ENCODE measurements at places on chromosomes 5 and 9.

DNA sequence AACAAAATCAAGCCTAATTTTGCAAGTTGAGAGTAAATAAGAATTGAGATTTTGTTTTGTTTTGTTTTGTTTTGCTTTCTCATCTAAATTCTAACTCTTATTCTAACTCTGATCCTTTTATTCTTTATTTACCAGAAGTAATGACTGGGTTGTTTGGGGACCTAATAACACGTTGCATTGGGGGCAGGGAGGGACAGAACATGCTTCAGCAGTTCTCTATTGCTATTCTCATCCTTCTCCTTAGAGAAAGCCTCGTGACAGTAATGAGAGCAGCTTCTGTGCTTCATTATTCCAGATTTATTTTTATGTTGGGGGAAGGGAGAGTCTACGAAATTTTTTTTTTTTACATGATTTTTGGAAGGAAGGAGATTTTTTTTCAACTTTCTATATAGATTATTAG is 21.1 kb downstream of the CPEB4 start:
- DNase-seq = no peak

GRCh38 chr9:93252781-93253530 is 69.0 kb downstream of the WNK2 start:
- DNase-seq = no peak

GRCh38 chr9:110114859-110115201 is 93.1 kb downstream of the C9orf152 start:
- DNase-seq = no peak

DNA sequence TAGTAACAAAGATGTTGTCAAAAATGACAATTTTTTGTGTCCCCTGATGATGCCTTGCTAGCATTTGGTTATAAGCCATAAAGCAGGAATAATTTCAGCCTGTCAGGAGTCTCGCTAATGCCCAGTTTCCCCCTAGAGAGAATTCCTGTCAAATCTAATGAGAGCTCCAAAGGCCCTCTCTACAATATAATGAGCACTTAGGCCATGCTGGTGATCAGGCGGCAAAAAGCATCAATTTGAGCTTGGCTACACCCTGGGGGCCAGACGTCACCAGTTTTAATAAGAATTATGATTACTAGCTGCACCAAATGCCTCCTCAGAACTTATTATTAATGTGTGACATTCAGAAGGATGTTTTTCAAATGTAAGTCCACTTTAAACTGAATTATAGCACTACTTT is 6.1 kb downstream of the TLE1 start:
- no peak for DNase-seq

DNA sequence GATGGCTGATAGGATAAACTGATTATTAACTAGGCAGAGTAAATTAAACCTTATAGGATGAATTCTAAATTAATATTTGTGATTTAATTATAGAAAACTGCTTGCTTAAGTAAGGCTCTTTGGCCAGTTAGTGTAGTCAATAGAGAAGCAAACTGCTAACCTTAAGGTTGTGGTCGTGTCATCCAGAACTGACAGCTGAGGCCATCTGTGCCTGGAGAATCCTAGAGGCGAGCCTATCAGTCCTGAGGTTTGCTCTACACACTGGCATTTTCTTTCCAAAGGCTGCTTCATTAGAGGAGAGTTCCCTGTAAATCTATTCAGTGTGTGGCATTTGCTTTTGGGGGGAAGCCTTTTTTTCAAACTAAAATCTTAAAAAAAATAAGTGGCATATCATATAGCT is 169.2 kb downstream of the MEF2C start:
- no peak for DNase-seq

- no peak for DNase-seq
Observed at GRCh38 chr5:61784341-61784740, 452.3 kb downstream of the ZSWIM6 start.

GRCh38 chr9:133456409-133456808 is 3.4 kb upstream of the CACFD1 start:
- DNase-seq = no peak

DNA sequence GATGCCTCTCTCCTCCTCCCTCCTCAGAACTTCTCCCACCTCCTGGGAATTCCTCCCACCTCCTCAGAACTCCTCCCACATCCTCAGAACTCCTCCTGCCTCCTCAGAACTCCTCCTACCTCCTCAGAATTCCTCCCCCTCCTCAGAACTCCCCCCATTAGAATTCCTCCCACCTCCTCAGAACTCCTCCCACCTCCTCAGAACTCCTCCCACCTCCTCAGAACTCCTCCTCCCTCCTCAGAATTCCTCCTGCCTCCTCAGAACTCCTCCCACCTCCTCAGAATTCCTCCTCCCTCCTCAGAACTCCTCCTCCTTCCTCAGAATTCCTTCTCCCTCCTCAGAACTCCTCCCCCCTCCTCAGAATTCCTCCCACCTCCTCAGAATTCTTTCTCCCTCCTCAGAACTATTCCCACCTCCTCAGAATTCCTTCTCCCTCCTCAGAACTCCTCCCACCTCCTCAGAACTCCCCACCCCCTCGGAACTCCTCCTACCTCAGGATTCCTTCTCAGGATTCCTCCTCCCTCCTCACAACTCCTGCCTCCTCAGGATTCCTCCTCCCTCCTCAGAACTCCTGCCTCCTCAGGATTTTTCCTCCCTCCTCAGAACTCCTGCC is 23.9 kb downstream of the SLC46A2 start:
- DNase-seq = no peak

DNA sequence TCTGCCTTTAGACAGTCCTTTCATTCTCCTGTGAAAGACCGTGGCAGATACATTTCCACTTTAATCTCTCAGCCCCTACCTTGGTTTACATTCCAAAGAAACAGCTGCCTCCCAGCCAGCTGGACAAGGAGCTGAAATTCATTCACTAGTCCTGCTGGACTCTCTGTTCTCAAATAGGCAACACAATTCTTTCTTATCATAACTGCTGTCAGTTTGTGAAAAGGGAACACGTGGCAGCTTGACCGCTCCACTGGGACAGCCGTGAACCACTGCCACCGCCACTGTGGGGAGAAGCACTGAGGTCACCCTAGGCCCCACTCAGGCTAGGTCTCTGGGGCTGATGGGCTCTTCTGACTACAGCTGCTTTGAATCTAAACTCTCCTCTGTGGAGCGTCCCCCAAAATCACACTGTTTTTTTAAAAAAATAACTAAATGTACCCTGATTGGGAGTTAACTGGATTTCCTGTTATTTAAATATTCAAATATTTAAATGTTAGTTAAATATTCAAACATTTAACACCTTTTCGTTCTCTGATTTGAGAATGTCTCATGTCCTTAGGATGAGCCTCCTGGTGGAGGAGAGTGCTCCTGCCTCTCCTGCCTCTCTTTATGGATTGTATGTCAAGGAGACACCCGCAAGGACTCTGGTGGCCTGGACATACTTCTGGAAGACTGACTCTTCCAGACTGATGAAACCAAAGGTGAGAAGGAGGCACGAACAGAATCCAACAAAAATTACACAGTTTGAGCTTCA is 120.1 kb downstream of the BOD1 start:
- no peak for DNase-seq

DNA sequence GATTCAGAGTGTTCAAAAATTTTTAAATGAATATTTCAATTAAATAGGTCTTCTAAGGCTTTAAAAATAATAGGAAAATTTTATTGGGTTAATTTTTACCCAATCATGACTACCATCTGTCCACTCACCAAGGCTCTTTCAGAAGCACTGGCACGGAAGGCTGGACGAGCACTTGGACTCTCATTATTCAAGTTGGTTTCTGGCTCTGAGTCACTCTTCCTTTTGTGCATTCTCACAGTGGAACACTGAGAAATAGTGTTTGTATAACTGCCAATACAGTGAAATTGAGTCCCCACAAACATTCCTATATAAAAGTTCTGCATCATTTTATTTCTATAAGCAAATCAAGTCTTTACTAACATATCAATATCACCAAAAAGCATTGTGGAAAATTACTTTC is 1149.0 kb downstream of the EFNA5 start:
- DNase-seq = no peak

DNA sequence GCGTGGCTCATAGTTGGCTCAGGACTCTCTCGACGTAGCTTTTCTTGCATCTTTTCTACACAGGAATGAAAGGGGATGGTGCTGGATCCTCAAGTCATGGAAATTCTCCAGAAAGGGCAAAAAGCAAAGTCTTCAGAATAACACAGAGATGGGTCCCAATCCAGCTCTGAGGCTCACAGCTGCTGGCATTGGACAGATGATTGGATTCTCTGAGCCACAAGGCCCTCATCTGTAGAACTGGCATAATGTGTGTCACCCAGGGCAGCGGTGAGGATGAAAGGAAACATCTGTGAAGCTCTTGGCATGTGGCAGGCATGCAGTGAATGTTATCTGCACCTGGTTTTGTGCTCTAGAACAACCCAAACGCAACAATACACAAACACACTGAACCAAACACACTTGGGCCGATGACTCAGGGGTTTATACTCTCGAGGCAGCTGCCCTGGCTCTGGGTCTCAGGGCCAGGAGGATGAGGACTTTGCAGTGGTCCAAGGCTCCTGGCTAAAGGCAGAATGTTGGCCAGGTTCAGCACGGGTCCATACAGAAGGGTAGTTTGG is 64.0 kb upstream of the UBTD2 start:
- DNase-seq = no peak

- peak; percentile 77 for DNase-seq
Observed at GRCh38 chr5:151745071-151745705, 13.2 kb downstream of the ATOX1 start.

- no peak for DNase-seq
Observed at GRCh38 chr9:17600962-17601593, 22.2 kb downstream of the SH3GL2 start.

GRCh38 chr5:102153003-102153759 is 142.9 kb downstream of the SLCO4C1 start:
- DNase-seq = no peak

GRCh38 chr9:127574072-127574993 is 37.7 kb upstream of the STXBP1 start:
- DNase-seq = no peak

- no peak for DNase-seq
Observed at GRCh38 chr5:612498-613424, 621 bp downstream of the CEP72 start.

DNA sequence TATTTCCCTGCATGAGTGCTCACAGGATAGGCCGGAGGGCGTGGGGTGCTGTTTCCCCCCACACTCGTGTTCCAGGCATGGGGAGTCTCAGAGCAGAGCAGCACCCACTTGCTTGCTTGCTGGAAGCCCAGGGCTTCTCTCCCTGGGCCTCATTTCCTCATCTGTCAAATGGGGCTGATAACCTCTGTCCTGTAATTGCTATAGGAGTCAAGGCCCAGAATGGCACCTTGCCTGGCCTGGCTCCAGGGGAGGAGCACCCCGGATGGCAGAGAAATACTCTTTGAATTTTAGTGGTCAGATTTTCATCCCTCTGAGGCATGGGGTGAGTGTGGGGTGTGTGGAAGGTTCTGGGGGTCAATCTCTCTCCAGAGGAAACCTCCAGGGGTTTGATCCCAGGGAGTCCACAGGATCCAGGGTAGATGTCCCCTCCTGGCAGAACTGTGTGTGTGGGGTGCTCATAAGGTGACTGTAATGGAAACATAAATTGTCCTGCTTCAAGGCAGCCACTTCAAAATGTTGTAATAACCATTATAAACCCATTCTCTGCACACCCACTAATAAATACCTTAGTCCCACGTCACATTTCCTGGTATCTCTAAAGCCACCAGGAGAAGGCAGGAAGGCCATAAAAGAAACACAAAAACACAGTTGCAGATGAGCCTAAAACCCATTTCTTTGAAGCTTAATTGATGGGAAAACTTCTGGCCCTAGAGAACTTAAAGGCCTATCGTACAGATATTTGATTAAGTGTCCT is 272.2 kb downstream of the FSTL4 start:
- no peak for DNase-seq

DNA sequence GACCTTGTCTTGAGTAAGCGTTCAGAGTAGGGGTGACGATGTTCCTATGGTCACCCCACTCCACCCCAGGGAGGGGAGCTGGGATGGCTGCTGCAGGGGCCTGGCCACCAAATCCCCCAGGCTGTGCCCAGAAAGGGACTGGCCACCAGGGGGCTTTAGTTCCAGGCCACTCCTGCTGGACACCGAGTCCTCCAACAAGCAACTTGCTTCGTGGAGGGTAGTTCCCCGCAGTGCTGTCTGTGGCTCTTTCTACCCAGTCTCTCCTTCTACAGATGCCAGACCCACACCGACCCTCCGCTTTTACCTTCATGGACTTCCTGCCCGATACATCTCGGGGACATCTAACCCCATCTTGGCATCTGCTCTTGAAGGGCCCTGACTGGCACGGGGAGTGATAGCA is 35.7 kb upstream of the GABRP start:
- DNase-seq = no peak

DNA sequence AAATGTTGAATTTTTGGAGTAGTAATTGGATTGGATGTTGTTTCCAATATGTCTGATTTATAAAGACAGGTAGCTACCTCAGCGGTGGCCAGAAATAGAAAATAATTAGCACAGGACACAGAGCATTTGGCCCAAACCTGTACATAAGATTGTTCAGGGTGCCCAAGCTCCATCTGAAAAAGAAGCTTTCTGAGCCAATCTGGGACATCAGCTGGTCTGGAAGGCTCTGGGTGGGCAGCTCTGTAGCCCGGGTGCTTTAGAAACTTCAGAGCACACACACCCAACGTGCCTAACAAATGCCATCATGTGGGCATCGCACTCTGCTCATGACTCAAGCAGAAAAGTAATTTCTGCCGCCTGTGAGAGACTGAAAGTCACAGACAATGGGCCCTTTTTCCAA is 460.7 kb downstream of the ICE1 start:
- no peak for DNase-seq

DNA sequence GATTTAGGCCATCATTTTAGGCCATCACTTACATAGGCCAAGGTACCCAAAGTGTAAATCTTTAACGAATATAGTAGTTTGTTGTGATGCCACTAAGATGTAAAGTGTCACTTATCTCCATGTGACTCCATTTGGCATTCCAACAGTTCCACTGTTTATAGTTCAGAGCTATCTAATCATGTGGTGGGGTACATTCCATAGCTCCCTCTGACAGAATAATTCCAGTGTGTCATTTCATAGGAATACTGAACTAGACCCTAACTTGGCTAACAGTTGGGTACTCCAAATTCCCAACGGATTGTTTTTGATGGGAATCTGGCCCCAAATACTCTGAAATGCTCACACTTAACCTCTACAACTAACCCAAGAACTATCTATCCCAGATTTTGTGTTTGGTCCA is 76.7 kb upstream of the FST start:
- no peak for DNase-seq

- no peak for DNase-seq
Observed at GRCh38 chr5:929596-929995, 36.9 kb downstream of the TRIP13 start.

- DNase-seq = no peak
Observed at GRCh38 chr9:115883467-115884329, 269.9 kb upstream of the PAPPA start.

DNA sequence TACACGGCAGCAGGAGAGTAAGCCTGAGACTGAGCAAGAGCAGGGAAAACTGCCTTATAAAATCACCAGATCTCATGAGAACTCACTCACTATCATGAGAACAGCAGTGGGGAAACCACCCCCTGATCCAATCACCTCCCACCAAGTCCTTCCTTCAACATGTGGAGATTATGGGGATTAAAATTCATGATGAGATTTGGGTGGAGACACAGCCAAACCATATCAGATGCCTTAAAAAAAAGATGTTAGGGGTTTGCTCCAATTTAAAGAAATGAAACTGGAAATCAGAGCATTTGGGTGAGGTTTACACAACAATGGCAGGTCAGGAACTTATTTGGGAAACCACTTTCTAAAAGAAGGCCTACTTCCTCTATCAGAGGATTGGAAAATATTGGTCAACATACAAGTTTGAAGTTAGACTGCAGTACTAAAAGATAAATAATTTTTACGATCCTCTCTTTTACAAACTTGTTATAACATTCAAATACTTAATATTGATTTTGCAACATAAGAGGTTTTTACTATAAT is 105.1 kb downstream of the FBN2 start:
- DNase-seq = no peak
